ENCODE measurements at places on chromosomes 1 and 21.

DNA sequence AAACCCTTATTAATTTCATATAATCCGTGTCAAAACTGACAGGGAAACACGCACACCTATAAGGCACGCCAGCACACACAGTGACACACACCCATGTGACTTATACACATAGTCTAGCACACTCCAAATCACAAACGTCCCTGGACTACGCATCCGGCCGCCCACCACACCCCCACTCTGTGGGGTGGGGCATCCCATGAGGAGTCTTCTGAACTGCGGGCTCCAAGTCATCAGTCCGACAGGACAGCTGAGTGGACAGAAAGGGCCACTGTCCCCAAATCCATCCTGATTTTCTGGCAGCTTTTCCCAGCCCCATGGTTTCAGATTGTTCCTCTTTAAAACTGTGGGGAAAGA lies 829 bp downstream of the PEA15 start:
- DNase-seq = no peak

- no peak for DNase-seq
Observed at GRCh38 chr1:151995774-151996173, 2.1 kb upstream of the S100A10 start.

- DNase-seq = no peak
Observed at GRCh38 chr1:164631751-164632150, 72.8 kb downstream of the PBX1 start.

DNA sequence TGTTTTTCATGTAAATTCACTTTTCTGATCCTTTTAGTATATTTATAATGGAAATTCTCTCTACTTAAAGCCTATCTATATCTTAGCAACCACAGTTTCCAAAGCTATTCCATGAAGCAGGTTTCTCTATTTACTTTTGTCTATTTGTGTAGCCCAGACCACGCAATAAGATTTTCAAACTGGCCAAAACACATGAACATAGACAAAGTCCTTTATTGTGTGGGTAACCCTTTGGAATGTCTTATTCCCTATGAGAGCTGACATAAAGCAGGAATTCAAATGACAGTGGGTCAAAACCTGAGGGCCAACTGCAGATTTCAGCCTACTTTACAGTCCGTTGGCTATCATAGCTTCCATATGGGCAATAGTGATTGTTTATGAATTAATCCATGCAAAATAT lies 252.6 kb downstream of the LTN1 start:
- no peak for DNase-seq

DNA sequence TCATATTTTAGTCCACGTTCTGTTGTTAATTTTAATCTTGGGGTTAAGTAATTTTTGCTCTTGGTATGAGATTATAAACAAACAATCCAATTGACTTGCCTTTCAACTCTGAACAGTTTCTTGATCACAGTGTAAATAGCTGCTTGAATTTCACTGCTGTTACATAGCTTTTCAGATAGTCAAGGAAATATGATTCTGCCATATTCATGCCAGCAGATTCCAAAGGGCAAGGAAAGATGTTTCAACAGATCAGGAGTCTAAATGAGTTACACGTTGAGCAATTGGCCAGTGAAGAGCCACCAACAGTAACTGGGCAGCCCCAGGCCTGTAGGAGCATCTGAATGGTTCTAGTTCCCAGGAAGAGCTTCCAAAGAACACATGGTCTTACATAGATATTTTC lies 93.6 kb downstream of the LEPR start:
- DNase-seq = no peak

DNA sequence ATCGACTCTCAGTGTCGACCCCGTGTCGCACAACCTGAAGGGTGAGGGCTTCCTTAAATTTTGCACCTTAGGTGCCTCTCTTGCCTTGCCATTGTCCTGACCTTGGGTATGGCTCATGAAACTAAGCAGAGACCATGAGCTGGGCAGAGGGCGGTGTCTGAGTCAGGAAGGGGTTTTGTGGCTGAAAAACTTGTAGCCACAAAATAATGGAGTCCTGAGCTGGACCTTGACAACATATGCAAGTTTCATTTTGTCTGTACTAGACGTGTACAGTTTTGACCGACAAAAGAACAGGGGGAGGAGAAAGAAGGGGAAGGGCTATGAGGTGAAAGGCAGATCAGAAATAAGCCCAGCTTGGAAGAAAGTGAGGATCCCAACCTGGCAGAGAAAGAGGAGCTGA lies 8.3 kb upstream of the RUNX1 start:
- no peak for DNase-seq

Measured in iPS DF 19.7 (cell line).